ENCODE measurements at places on chromosomes 12 and 14. TPM values are rescaled to one million over a fixed set of nuclear protein-coding genes. Genes with fewer than 3 reads are reported as not detected.

DNA sequence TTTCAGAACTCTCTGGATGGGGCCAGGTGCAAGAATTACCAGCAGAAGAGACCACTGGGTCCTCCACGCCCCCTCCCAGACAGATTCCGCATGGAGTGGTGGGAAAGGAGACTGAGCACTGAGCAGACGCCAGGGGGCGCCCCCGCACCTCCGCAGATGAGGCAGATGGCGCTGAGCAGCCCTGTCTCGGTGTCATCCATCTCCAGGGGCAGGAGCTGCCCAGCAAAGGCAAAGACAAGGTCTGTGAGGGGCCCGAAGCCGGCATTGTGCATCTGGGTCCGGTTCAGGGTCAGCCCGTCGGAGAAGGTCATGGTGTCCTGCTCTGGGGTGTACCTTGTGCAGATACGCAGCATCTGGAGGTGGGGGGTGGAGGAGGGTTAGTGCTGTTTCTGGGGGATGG lies 6.3 kb upstream of the ITGB7 start:
- peak; percentile 83 for DNase-seq

C12orf75 gene
- polyA plus RNA-seq: 33.8 TPM

- DNase-seq: no peak
Measured at GRCh38 chr12:125944446-125944845, 879.2 kb downstream of the AACS start.

GRCh38 chr12:114294303-114294685 lies 111.7 kb downstream of the TBX5 start:
- no peak for DNase-seq

ZNF705A gene
- polyA plus RNA-seq: not detected

DDX47 gene
- polyA plus RNA-seq: 62.7 TPM

- DNase-seq: no peak
Measured at GRCh38 chr14:91250912-91251311, 6.4 kb upstream of the GPR68 start.

DNA sequence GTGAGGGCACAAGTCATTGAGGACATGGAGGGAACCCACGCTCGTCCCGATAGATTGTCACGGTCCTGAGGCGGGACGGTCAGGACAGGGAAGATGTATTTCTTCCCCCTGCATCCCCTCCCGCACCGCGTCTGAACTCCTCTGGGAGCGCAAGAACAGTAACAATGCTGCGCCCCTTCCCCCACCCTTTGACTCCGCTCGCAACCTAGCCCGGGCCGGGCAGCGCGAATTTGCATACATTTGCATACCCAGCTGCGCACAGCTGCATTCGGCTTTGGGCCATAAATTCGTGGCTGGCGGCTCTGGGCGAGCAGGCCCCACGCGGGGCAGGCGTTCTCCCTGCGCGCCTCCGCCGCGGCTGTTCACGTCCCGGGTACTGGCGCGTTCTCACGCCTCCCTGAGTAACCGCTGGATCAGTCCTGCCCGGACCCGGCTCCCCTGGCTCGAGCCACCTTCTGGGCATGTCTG lies 29.0 kb upstream of the SMUG1 start:
- no peak for DNase-seq

GRCh38 chr14:94400422-94400841 lies 12.0 kb upstream of the SERPINA1 start:
- DNase-seq: no peak

DNA sequence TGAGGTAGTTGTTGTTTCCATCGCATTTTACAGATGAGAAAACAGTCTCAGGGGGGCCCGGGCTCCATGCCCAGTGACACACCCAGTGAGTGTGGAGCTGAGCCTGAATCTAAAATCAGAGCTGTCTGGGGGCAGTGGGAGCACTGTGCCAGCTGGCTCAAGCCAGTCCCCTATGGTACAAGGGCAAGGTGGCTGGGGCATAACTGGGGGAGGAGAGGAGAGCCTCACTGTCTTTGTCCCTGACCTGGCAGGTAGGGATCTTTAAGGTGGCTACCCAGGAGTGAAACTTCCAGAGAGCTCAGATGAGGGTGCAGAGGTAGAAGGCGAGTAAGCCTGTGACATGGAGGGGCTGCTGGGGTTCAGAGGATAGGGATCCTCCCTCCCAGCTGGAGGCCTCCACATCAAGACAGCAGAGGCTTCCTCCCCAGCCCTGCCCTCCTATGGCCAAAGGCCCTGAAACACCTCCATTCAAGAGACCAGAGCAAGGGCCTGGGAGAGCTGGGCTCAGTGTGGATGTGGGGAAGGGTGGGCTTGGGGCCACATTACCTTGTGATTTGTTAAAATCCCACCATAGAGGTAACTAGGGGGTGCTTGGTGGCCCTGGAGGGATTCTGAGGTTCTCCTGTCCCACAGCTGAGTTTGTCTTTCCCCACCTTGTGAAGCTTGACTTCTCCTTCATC lies 33.1 kb downstream of the ASCL4 start:
- no peak for DNase-seq

ZFHX2 gene
- 0.23 TPM for polyA plus RNA-seq

GRCh38 chr12:28026701-28027100 lies 54.2 kb upstream of the PTHLH start:
- no peak for DNase-seq

GRCh38 chr12:49055978-49056754 lies 4.4 kb downstream of the KMT2D start:
- peak; percentile 51 for DNase-seq

MYRFL gene
- not detected for polyA plus RNA-seq

GRCh38 chr12:59075141-59075540 lies 154.8 kb upstream of the LRIG3 start:
- DNase-seq: no peak

GRCh38 chr12:92469837-92470236 lies 233.0 kb upstream of the PLEKHG7 start:
- DNase-seq: no peak

- DNase-seq: no peak
Measured at GRCh38 chr12:18139254-18139653, 49.3 kb upstream of the RERGL start.

GRCh38 chr12:57360468-57360867 lies 70.4 kb downstream of the R3HDM2 start:
- DNase-seq: no peak

DNA sequence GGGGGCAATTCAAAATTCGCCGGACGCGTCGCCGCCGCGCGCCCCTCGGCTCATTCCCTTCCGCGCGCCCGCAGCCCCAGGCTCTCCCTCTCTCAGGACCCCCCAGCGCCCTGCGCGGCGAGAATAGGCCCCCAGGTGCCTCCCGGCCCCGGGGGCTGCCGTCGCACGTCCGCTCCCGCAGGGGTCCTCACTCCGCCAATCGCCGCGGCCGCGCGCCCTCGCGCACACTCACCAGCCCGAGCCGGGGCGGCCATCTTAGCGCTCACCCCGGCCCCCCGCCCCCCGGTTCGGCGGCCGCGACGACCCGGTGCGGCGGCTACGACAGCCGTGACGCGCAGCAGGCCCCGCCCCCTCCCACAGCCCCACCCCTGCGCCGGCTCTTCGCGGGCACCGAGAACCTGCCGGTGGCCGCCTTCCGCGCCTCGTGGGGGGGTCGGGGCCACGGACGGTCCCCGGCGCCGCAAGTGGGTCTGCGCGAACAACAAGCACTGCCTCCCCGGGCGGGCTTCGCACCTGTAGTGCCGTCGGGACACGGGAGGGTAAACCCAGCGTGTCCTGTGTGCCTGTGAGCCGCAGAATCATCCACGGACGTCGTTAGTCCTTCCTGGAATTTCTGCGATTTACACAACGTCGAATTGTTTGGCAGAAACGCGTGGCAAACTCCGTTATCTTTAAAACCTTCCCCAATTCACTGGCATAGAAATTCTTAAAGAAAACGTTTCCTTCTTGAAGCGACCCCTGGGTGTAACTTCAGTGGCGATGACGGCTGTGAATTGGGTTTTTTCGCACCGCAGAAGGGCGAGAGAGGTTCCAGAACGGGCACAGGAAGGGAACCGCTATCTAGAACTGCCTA lies 2.5 kb downstream of the USP44 start:
- DNase-seq: peak; percentile 81

DNA sequence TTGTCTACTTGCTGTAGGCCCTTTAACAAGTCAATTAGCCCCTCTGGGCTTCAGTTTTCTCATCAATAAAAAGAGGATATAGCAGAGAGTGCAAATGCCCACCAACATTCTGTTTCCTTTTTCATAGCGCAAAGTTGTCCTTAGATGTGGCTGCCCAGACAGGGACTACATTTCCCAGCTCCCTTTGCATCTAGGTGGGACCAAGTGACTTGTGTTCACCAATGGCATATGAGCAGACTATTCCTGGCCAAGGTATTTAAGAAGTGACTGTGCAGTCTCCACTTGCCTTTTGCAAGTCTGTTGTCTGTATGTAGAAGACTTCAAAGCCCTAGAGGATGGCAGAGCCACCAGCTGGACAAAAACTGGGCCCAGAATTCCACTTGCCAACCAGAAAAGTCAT lies 59.7 kb downstream of the DAO start:
- DNase-seq: no peak

KLHL33 gene
- 0.43 TPM for polyA plus RNA-seq

CCDC63 gene
- polyA plus RNA-seq: not detected

- no peak for DNase-seq
Measured at GRCh38 chr12:42799966-42800365, 210.4 kb upstream of the PRICKLE1 start.

FIGNL2 gene
- polyA plus RNA-seq: 0.21 TPM

GRCh38 chr14:103886304-103887169 lies 39.2 kb upstream of the PPP1R13B start:
- DNase-seq: no peak

DNA sequence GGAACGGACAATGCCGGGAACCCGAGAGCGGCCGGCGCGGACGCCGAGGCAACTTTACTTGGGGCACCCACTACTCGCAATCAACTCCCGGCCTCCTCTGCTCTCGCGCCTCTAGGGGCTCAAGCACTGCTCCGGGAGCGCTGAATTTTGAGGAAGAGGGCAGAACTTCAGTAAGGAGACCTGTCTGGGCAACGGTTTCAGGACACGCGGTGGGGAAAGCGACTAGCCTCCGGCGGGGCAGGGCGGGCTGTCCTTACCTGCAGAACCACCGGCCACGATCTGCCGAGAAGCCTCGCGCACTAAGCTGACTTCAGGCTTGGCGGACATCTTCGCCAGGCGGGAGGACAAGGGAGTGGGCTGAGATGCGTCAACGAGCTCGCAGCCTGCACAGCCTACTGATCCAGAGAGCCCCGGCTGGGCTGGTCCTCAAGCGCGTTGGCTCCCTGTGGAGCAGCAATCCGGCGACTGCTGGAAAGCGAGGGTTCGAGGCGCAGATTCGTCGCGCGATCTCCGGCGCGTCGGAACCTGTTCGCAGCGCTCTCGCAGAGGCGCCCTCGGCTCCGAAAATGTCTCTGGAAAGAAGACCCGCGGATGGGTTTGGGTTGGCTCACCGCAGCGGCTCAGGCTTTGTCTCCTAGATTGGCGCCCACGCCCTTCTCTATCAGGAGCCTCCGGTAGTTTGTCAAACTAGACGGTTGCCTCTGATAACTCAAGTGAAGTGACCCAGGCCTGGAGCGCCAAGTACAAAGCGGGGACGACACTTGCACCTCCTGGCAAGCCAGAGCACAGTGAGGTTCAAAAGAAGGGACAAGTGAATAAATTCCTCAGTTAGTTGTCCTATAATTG lies at the start of gene SLC25A21:
Gene SLC25A21 (minus strand): TSS at position 583 of the 846 bp plus-strand sequence.
- DNase-seq: no peak

STX2 gene
- 6.7 TPM for polyA plus RNA-seq
